ENCODE measurements at places on chromosomes 1 and 21.

DNA sequence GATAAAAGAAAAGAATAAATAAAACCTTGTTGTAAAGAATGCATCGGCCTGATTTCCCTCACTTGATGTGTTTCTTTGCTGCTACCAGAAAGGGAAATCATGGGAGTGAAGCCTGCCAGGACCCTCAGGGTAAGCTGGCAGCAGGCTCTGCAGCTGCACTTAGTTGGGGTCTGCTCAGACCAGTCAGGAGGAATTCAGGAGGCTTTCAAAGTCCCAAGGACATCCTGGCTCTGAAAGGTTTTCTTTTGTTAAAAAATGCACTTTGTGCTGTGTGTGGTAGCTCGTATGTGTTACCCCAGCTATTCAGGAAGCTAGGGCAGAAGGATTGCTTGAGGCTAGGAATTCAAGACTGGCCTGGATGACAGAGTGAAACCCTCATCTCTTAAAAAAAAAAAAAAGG, 254.8 kb downstream of the ZNF648 start:
- no peak for DNase-seq

DNA sequence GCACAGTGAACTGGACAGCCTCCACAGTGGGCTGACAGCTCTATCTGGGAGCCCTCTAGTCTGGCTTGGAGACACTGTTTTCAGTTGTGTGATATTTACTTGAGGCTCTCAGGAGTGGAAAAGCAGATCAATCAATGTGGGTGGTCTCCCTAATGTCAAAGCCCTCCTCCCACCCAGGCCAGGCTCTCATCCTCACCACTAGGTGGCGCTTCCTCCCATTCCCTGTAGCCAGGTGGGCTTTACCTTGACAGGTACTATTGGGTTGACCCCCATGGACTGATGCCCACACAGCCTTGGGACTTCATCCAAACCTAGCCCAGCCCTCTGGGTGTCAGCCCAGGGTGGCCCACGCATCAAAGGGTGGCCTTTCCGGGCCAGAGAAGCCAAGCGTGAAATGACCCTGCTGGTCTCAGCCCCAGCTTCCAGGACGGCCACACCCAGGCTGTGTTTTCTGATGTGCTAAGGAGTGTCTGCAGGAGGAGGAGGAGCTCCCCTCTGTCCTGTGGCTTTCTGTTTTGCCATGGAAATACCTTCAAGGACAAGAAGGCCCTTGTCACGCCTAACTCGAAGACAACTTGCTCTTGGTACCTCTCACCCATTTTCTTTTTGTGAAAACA, 54.0 kb downstream of the CLIC6 start:
- no peak for DNase-seq

GRCh38 chr1:55262822-55263221, 47.7 kb upstream of the USP24 start:
- DNase-seq = no peak

DNA sequence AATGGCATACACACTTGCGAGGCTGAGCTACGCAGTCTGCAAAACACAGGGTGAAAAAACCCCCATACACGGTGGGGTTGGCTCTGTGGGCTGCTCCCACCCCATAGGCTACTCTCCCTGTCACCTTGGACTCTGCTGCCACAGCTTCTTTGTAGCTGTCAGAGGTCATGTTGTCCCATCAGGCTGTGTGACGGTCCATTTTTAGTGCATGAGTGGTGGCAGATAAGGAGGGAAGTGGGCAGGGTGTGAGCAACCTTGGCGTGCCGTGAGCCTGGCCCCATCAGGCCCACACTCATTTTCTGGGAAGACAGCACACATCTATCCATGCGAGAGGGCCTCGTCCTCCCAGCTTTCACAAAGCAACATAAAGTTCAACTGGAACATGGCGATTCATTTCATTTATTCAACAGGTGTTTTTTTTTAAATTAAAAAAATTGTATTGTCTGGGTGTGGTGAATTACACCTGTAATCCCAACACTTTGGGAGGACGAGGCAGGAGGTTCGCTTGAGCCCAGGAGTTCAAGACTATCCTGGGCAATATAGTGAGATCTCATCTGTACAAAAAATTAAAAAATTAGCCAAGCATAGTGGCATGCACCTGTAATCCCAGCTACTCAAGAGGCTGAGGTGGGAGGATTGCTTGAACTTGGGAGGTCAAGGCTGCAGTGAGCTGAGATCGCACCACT, 9.5 kb downstream of the GPR137B start:
- DNase-seq = no peak

DNA sequence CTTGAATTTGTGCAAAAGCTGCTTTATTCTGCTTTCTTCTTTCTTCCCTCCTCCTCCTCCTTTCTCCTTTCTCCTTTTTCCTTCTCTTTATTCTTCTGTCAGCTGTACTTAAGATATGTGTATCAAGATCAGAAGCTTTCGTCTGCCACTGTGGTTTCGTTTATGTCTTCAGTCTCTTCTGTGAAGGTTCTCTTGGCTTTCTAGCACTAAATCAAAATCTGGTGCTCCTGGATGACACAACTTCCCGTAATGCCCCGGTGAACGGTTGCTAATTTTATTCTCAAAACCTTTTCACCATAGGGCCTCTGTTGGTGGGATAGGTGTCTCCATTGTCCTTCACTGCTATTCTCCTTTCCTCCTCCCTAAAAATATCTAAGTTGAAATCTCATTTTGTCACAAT, 5.0 kb downstream of the ATF6 start:
- no peak for DNase-seq

GRCh38 chr1:224513383-224513782, 78.8 kb upstream of the WDR26 start:
- no peak for DNase-seq

- peak; percentile 50 for DNase-seq
These were observed 43.5 kb upstream of the RAB4A start for GRCh38 chr1:229227298-229227919.

GRCh38 chr1:32394890-32395432, 720 bp upstream of the BSDC1 start:
- no peak for DNase-seq

- peak; percentile 58 for DNase-seq
These were observed 25.5 kb upstream of the RBBP5 start for GRCh38 chr1:205147191-205147835.

GRCh38 chr1:156608981-156609380, 7.7 kb upstream of the GPATCH4 start:
- no peak for DNase-seq

- no peak for DNase-seq
These were observed 53.8 kb downstream of the NGF start for GRCh38 chr1:115284209-115284608.

DNA sequence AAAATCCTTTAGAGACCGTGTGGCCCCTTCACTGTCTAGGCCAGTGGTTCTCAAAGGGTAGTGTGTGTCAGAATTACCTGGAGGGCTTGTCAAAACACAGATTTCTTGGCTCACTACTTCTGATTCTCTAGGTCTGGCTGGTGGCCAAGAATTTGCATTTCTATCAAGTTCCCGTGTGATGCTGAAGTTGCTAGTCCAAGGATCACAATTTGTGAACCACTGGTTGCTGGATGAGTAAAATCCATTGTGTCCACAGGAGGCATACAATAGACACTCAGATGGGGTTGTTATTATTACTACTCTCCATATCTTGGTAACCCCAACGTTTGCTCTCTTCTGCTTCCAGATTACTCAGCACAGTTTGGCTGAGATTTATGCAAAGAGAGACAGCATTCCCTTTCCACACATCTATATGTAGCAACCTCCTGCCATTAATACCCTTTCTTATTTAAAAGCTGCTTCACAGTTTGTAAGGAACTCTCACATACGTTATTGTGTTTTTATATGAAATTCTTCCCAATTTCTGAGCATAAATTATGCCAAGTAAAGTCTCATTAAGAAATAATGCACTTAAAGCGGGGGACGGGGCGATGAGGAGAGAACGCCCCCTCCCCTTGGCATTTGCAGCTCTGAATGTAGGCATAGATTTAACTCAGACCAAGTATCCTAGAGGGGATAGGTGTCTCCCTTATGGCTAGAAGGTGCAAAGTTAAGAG, 720 bp upstream of the TMCC2 start:
- DNase-seq = no peak

- no peak for DNase-seq
These were observed 11.6 kb downstream of the AHDC1 start for GRCh38 chr1:27592232-27592930.

All from fibroblast of skin of left quadriceps (primary cell).